T-cell (primary cell): ENCODE measurements at places on chromosomes 7 and 10.

DNA sequence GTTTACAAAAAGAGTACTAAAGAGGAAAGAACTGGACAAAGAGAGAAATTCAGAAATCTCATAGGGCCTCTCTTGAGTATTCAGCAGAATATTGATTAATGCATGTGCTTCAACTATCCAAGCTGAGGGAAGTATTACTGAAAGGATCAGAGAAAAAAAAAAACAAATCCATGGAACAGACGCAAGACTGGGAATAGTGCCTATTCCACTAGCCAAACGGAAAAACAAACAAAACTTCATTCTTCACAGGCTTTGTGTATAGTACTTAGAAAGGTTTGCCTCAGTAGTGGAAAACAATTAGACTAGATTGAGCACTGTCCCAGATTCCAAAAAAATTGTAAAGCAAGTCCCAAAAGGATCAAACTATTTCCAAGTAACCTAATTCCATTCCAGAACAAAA is 106.2 kb downstream of the TFEC start:
- no peak for DNase-seq

DNA sequence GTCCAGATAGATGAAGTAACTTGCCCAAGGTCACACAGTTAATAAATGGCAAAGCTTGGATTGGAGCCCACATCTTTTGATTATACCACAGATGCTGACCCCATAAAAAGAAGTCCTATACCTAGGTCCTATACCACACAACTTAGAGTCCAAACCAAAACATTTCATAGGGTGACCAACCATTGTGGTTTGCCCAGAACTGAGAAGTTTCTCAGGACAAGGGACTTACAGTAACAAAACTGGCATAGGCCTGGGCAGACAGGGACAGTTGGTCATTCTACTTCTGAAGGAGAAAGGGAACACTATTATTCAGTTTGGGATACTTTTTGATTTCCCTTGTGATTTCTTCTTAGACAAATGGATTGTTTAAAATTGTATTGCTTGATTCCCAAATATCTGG is 32.9 kb upstream of the PRLHR start:
- no peak for DNase-seq

- DNase-seq, result no peak
These were observed 343.3 kb upstream of the AKR1E2 start for GRCh38 chr10:4482659-4483058.

DNA sequence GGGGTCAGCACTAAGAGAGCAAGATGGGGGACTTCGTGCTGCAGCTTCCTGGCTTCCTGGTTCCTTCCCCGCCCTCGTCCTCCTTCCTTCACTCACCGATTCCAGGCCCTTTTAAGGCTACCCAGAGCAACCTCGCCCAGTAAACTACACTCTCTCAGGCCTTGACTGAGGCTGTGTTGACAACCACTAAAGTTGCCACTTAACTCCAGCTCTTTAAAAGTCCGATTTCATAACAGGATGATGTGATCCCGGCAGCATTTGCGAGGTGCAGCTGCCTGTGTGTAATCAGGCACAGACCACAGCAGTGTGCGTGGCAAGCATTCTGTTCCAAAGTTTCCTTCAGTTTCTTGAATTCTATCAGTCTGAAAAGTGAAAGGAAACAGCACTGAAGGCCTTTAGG is 110.6 kb downstream of the RAB11FIP2 start:
- DNase-seq, result no peak

DNA sequence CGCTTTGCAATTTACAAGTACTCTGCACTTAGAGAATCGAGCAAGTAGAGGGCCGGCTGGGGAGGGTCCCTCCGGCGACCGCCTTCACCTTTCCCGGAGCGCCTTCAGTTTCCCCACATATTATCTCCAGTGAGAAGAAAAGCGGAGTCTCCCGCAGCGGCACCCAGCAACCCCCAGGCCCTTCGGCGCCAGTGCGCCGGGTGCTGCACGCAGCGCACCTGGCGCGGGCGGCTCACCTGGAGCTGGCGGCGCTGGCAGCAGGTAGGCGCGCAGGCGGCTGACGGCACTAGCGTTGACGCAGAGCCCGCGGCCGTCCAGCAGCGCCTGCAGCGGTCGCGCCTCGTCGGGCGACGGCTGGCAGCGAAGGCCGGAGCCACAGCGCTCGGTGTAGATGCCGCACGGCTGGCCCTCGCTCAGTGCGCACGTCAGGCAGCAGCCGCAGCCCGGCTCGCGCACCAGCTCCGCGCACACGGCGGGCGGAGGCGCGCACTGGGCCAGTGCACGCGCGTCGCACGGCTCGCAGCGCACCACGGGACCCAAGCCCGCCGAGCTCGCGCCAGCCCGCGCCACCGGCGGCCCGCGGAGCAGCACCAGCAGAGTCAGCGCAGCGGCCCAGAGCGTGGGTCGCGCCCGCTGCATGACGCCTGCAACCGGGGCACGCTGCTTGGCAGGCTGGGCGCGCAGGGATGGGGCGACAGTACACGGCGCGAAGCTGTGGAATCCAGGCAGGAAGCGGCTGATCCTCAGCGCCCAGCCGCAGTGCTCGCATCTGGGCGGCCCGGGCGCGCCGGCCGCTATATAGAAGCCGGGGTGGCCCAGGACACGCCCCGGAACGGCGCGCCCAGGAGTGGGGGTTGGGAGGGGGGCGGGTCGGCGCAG is at the start of gene IGFBP3:
Gene IGFBP3, minus strand, starts transcription at position 771 of the 879 bp plus-strand sequence. Its CDS starts 132 bp downstream, at position 639.
- DNase-seq, result peak; percentile 26

DNA sequence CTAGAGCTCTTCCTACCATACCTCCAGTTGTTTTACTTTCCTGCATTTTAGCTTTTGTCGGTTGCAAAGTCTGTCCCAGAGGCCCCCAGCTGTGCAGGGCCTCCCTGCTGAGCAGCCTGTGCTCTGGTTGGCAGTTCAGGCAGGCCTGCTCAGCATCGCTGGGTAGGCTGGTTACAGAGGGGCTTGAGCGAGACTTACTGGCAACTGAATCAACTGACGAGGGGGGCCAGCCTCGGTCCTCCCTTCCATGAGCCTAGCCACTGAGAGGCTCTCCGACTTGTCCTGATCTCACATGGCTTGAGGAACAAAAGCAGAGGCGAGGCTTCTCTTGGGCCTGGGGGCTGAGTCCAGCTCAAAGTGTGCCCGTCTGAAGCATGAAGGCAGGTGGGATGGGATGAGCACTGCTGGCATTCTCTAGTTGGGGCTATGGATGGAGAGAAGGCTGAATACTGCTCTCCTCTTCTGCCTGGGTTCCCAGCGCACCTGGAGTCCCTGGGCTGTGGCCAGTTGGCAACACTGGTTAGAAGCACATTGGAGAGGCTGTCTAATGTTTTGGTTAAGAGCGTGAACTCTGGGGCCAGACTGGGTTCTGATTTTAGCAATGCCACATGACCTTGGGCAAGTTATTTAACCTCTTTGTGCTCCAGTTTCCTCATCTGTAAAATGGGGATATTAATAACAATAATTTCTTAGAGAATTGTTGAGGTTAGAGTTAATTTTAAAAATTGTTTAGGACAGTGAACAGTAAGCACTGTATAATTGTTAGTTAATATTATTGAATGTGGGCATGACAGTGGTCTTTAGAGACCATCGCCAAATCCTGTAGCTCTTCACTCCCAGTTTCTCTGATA is 6.9 kb upstream of the SFRP5 start:
- DNase-seq, result no peak

- DNase-seq, result no peak
These were observed 251.4 kb upstream of the HABP2 start for GRCh38 chr10:113301342-113301984.

GRCh38 chr7:17411922-17412321 is 113.5 kb downstream of the AHR start:
- DNase-seq, result no peak

GRCh38 chr10:91596825-91597196 is 36.1 kb downstream of the PPP1R3C start:
- no peak for DNase-seq

- no peak for DNase-seq
These were observed 104.1 kb downstream of the ARHGAP22 start for GRCh38 chr10:48500771-48501170.

GRCh38 chr7:98520356-98520951 is 96.6 kb upstream of the NPTX2 start:
- DNase-seq, result no peak

DNA sequence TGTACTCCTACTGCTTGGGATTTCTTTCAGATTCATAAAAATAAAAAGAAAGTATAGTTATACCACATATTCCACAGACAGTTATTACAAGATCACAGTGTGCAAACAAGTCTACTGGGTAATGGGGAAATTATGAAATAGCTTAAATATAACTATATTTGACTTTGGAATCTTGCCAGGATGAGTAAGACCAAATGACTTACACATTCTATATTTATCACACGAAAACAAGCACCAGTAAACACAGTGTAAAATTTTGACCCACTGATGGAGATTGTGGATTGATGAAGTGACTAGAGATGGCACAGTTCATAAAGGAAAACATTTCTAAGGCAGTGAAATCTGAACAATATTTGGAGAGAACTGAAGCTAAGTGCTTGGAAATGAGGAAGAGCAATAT is 339.7 kb downstream of the THSD7A start:
- no peak for DNase-seq

- DNase-seq, result no peak
These were observed 33.8 kb upstream of the ICA1 start for GRCh38 chr7:8295638-8296361.

- no peak for DNase-seq
These were observed 5.0 kb downstream of the TRIM24 start for GRCh38 chr7:138465046-138465445.

DNA sequence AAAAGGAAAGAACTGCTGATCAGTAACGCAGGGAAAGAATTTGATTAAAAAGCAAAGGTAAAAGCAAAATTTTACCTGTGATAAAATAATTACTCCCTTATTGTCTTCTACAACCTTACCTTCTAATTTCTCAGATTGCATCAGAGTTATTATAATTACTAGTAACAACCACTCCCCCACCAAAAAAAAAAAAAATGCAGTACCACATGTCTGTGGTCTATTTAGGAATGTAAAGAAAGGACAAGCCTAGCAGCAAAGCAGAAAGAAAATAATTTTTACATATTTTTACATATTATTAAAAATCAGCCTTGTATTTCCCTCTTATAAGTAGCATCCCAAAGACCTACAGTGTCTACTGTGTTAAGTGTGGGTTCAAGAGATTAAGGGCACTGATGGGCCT is 430.4 kb downstream of the TFEC start:
- DNase-seq, result no peak

DNA sequence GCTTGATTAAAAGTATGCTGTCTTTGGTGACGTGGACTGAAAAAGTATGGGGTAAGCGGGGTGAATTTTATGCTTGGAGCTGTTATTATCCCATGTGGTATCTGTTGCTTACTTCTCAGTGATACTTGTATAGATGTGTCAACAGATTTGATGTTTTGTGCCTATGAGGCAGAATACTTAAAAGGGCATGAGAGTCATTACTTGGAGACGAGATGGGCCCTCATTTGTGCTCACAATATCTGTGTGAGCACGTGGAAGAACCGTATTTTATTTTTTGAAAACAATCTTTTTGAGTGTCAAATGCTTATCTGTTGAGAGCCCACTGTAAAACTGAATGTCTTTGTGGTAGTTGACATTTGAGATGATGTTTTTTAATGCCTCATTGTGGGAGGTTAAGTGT is 281.9 kb downstream of the EXOC4 start:
- no peak for DNase-seq

DNA sequence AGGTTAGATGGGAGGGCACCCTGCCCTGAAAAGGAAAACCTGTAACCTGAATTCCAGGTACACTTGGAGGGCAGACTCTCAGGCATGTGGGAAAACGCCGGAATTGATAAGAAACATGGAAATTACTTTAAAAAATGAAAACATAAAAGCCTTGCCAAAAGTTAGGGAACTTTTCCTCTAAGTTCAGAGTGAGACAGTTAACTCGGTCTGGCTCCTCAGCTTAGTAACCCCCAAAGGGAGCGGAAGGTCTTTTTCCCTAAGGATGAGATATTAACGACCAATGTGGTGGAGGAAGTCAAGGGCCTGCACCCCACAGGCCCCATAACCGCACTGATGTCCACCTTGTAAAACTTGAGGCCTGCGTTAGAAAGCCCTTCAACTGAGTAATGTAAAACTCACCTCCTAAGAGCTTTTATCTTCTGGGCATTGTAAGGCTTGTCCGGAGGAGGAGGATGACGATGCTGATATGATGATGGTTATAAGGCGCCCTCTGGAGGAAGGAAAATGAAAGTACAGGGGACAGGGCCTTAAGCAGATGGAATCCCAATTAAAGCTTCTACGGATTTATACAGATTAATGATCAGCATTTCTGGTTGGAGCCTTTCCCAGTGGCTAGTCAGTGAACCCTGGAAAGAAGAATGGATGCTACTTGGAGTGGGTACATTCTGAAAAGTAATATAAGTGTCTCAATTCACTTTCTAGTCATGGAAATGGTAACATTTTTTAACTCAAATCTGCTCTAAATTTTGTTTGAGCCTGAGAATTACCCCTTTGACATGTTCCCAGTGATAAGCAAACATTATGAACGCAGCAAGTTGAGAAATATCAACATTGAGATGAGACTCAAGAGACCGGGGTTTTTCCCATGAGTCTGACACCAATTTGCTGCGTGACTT is 694 bp downstream of the COL1A2 start:
- DNase-seq, result no peak

GRCh38 chr10:96860631-96861277 is 28.7 kb downstream of the LCOR start:
- DNase-seq, result no peak

- DNase-seq, result no peak
These were observed 164.3 kb downstream of the BUB3 start for GRCh38 chr10:123318516-123318915.

DNA sequence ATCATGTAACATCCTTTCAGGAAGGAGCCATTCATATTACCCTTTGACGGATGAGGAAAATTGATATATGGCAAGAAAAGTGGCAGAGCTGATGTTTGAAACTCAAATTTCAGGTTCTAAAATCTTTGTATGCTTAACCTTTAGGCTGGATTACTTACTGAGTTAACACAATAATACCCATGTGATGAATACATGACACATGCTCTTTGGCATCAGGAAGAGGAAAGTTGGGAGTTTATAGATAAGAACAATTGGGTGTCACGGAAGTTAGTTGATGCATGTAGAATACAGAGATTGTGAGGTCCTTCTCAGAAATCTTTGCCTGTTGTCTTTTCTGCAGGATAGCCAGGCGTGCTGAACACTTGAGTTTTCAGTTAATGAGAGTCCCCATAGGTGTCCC is 572.1 kb upstream of the POM121L12 start:
- DNase-seq, result no peak

GRCh38 chr10:47349516-47349915 is 1.4 kb downstream of the RBP3 start:
- DNase-seq, result no peak

- DNase-seq, result no peak
These were observed 771 bp downstream of the PHYHIPL start for GRCh38 chr10:59177031-59177797.

DNA sequence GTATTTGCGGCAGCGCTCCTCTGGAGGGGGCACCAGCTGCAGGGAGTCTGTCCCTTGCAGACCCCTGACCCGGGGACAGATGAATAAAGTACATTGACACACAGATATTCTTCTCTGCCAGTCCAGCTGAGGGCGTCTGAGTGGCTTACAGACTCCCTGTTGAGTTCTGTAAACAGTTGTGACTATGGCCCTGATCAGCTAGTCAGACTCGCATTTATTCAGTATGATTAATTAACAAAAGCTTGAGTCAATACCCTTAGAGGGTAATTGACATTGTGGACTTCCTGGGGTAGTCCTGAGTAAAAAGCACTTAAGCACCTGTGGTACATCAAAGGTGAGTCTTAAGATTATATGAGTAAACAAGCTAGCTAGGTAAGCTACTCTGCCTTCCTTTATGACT is 21.0 kb downstream of the ANKRD30A start:
- no peak for DNase-seq
